ENCODE measurements at places on chromosomes 11 and 22.

DNA sequence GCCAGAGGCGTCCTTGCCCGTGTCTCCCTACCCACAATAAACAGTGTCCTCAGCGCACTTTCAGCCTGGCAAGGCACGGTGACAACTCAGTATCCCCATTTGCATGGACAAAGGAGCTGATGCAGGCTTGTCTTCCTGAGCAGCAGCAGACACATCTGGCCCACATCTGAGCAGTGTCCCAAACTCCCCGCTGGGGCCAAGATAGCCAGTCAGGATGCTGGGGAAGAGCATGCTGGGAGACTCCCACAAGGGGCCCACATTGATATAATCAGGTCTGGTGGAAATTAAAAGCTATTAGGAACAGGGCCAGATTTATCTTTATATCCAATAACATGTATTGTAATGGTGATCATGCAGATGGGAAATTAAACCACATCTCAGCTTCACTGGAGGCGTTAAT, 24.7 kb downstream of the DSCAML1 start:
- no peak for DNase-seq

DNA sequence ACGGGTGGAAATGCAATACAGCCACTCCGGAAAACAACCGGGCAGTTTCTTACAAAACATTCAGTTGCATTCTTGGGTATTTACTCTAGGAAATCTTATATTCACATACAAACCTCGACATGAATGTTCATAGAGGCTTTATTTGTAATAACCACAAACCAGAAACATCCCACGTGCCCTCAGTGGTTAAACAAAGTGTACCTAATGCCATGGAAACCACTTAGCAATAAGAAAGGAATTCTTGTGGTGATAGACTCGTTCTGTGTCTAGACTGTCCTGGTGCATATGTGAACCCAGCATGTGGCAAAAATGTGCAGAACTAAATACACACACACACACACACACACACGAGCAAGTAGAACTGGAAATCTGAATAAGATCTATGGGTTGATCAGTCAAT, 1073.3 kb downstream of the TBC1D22A start:
- DNase-seq = no peak

- DNase-seq = no peak
Measured at GRCh38 chr11:10806206-10806605, 2.5 kb downstream of the EIF4G2 start.

DNA sequence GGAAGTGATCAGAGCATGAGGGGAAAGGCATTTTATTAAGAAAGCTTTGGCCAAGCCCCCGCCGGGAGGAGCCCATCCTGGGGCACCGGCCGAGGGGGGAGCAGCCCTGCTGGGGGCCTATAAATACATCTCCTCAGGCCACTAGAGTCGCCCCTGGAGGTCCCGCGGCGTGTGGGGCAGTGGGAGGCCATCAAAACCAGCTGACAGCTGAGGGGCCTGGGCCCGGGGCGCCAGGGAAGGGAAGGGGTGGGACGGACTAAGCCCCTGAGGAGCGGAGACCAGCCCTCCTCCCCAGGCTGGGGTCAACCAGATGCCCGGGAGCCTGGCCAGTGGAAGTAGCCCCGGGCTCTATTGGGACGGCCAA, 13.1 kb downstream of the SCARF2 start:
- no peak for DNase-seq

DNA sequence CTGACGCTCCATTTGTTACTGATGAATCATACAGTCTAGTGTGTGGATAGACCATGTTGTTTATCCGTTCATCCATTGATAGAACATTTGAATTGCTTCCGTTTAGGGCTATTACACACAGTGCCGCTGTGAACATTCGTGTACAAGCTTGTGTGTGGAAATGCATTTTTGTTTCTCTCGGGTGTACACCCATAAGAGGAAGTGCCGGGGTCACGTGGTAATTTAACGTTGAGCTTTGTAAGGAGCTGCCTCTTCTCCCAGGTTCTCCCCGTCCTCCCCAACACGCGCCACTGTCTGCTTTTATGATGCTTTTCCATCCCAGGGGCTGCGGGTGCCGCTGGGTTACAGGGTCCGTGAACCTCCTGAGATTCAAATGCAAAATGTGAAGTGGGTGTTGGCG, 142.3 kb downstream of the IGLL1 start:
- DNase-seq = no peak

DNA sequence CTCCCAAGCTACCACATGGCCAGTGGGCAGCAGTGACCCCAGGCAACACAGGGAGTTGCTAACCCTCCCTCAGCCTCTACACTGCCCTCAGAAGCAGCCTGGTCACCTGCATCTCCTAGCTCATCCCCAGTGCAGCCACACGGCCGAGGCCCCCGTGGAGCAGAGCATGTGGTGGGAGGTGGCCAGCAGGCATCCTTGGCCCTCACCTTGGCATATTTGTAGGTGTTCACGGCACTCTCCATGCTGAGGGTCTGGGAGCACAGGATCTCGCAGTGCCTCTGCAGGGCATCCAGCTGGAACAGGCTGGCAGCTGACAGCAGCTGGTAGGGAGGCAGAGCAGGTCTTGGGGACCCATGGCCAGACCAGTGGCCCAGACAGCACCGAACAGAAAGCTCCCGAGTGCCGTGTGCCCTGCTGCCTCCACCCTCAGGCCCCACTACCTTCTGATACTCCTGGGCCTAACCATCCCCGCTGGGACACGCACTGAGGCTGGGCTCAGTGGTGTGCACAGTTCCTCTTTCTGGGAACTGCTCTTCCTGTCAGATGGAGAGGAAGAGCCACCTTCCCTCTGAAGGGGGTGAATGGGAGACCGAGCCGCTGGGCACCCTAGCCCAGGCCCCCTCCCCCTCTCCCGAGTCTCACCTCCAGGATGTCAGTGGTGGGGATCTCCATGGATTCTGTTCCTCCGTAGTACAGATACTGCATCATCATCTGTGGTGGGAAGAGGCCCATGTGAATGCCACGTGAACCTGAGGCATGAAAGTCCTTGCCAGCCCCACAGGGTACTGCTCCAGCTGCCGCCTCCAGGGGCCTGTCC, 48.8 kb downstream of the NAT10 start:
- no peak for DNase-seq

DNA sequence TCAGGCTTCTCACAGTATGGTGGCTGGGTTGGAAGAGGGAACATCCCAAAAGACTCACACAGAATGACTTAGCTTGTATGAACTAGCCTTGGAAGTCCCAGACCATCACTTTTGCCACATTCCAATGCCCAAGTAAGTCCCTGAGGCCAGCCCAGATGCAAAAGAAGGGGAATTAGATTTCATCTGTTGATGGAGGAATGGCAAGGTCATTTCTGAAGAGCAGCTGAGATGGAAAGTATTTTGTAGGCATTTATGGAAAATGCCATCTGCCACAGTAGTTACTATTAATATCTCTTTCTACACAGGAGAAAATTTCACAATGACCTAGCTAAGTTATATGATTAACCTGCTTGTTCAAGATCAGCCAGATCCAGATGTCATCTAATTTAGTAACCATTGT, 58.8 kb downstream of the ENDOD1 start:
- no peak for DNase-seq

GRCh38 chr22:38489561-38490145, 16.5 kb downstream of the DDX17 start:
- no peak for DNase-seq

DNA sequence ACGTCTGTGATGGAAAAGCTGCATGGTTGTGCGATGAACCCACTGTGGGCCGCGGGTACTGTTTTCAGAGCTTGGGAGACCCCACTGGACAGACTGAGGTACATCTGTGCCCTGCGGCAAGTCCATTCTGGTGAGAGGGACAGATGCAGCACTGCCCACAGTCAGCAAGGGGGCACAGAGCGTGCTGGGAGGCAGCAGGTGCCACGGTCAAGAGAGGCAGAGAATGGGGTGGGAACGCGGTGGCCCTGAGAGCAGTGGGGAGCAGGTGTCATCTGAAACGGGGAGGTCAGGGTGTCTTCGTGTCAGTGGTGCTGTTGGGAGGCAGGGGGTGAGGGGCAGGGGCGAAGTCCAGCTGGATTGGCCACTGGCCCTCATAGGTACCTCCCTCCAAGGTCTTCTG, 32.0 kb downstream of the TBC1D22A start:
- no peak for DNase-seq

All from NCI-H1417 treated with DMSO at 0.1 percent for 48 hours (cell line).